Globus pallidus (tissue), 1 donor: ENCODE measurements at places on chromosomes 16 and 17.

GRCh38 chr16:81786321-81786720 is 7.2 kb downstream of the PLCG2 start:
- no peak for DNase-seq

GRCh38 chr16:11190588-11191560 is 65.1 kb downstream of the SOCS1 start:
- DNase-seq = no peak

- no peak for DNase-seq
Measured at GRCh38 chr17:6427279-6427781, 7.6 kb downstream of the AIPL1 start.

- DNase-seq = peak; percentile 80
Measured at GRCh38 chr17:51322390-51323029, 62.2 kb downstream of the UTP18 start.

GRCh38 chr17:58367461-58367860 is 15.5 kb upstream of the SUPT4H1 start:
- DNase-seq = no peak

DNA sequence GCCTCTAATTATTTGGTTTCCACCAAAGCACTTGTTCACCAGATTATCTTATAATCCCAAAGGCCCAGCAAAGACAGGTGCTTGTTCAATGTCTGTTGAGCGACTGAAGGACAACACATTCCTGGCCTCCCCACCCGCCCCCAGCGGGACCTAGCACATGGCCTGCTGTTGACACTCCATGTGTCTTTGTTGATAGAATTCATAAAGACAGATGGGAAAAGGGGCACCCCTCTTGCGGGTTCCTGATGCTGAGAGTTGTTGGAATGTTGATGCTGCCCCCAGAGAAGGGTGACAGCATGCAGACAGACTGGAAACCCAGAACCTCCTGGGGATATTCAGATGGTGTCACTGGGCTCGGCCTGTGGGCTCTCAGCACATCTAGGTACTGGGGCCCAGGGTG is 36.9 kb downstream of the SNX20 start:
- no peak for DNase-seq

- no peak for DNase-seq
Measured at GRCh38 chr16:31002250-31002700, 8.2 kb downstream of the STX1B start.

- DNase-seq = no peak
Measured at GRCh38 chr16:17273142-17273561, 197.6 kb downstream of the XYLT1 start.

- no peak for DNase-seq
Measured at GRCh38 chr17:76416899-76417298, 32.5 kb downstream of the SPHK1 start.

- no peak for DNase-seq
Measured at GRCh38 chr17:50317121-50317520, 28.8 kb upstream of the XYLT2 start.

GRCh38 chr16:66516808-66517585 is 32.9 kb downstream of the TK2 start:
- DNase-seq = peak; percentile 96

DNA sequence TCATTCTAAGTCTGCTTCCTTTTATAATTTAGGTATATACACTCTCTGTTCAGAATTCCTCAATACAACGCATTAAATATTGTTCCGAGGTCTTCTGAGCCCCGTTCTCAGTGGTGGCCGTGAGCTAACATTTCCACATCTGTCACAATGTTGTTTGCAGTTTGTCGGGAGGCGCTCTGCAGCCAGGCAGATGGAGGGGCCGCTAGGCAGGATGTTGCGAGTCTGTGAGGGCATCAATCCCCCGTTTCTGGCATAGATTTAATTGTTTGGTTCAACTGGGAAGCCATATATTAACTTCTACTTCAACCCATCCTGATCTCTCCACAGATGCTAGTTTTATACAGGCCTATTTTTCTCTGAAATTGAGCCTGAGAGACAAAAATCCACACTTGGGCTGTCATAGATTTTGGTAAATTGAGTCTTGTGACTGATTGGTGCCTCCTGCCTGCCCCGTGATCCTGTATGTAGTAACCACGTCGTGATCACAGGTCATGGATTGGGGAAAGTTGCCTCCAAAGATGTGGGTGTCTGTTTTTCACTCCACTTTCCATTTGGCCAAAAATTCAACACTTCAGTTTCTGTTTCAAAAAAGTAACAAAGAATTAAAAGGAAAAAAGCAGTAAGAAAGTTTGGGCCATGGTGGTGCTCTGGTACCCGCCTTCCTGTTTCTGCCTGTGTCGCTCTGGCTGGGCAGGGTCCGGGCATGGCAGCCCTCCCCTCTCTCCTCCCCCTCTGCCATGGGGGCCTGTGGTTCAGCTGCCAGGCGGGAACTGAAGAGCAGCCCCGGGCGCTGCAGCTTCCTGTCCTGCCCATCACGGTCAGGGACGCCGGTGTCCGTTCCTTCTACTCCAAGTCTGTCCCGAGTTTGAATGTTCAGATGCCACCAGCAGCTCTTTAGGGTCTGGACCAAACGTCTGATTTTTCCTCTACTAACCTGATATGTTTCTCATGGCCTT is 41.5 kb downstream of the RPTOR start:
- DNase-seq = no peak
